CD4-positive, alpha-beta T cell treated with Interleukin-2 at 100 ng/mL for 4 hours (primary cell): ENCODE measurements at places on chromosomes 13 and 19.
A peak's percentile ranks its signal among the peaks of the same experiment; 100 is the strongest.

- no peak for DNase-seq
Observed at GRCh38 chr19:5078666-5079065, 109.8 kb downstream of the KDM4B start.

- DNase-seq: no peak
Observed at GRCh38 chr13:99756281-99756680, 215.3 kb downstream of the ZIC5 start.

GRCh38 chr13:60164234-60164889, 634 bp upstream of the DIAPH3 start:
- peak; percentile 4 for DNase-seq

- DNase-seq: no peak
Observed at GRCh38 chr13:99985886-99986527, 4.4 kb downstream of the ZIC2 start.

DNA sequence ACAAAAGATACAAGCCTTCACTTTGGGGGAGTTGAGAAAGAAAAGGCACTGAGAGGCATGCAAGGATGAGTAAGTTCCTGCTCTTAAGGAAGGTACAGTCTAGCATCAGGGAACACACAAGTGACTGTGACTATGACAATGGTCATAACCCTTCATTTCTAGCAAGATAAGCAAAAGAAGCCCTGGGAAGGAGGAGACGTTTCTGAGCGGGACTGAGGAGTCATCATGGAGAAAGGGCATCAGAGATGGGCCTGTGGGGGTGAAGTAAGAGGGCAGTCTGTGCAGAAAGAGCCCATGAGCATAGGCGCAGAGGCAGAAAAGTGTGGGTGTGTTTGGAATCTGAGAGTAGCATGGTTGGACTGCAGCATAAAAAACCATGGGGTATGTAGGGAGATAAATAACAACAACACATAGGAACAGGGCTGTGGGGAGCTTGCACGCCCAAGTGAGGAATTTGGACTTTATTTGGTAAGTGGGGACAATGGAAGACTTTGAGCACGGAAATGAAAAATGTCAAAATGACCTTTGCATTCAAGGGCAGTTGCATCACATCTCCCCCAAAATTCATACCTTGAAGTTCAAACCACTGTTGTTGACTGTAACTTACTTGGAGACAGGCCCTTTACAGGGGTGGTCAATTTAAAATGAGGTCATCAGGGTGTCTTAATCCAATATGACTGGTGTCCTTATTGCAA, 86.7 kb downstream of the MBNL2 start:
- DNase-seq: no peak

GRCh38 chr13:45207319-45207718, 6.5 kb upstream of the KCTD4 start:
- DNase-seq: no peak

GRCh38 chr13:101474419-101474957, 22.0 kb downstream of the ITGBL1 start:
- DNase-seq: no peak

DNA sequence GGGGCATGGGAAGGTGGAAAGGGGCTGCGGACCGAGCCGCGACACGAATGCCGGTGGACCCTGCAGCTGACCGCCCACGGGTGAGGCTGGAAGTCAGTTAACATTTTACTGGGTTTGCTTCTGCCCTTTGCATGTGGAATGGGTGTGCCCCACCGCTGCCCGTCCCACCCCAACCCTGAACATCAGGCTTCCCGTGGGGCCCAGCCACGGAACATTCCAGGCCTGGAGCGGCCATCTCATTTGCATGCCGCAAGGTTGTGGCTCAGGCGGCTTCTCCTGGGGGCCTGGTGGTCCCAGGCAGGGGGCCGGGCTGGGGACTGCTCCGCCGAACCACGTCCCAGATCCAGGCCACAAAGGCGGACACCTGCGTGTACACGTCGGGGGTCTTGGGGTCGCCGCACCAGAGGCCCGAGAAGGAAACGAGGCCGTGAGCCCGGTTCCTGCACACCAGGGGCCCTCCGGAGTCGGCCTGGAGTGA, 9.3 kb downstream of the FSTL3 start:
- DNase-seq: no peak

GRCh38 chr13:58056426-58056825, 424.9 kb downstream of the PCDH17 start:
- DNase-seq: no peak

DNA sequence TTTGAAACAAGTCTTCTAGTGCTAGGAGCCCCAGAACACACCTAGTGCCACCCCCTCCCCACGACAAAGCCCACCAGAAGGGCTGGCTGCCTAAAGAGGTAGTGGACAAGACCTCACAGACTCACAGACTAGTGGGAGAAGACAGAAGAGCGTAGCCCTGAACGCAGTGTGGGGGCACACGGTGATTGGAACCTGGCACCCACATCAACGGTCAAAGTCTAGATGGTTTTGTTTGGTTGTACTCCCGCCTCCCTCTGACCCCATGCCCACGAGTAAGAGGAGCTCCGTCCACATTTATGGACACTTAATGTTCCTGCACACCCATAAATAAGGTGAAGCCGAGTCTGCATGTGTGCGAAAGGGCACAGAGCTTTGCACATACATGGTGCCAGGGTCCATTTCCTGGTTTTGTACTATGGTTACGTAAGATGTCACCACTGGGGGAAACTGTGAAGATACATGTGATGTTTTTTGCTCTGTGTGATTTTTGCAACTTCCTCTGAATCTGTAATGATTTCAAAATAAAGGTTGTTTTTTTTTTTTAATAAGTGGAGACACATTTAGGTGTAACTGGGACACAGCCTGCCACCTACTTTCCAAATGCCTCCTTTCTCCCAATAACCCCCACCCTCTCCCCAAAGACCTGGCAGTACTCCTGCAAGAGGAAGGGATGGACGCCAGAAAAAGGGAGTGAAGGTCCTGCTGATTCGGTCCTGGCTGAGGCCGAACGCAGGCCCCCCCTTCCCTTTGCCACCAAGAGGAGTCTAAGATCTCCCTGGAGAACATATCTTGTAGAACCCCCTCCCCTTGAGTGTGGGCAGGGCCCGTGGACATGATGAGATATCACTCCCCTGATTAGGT, 72.8 kb downstream of the GNG7 start:
- no peak for DNase-seq

GRCh38 chr19:48746738-48747575, at the start of gene IZUMO1:
TSS of gene IZUMO1 (minus strand) at chr19:48746909. CDS start at chr19:48745859, 1,050 bp downstream.
- peak; percentile 52 for DNase-seq

DNA sequence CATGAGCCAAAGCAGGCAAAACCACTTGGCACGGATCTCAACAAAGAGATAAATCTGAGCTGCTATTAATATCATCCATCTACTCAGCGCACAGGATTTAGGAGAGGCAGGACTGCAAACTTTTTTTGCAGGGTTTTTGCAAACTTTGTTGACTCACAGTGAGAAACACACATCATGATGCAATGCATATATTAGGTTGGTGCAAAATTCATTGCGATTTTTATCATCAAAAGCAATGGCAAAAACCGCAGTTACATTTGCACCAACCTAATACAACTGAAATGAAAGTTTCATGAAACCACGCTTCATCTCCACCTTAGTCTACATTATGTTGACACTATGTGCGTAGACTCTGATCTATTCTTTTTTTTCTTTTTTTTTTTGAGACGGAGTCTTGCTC, 4.5 kb upstream of the NOVA2 start:
- DNase-seq: no peak

GRCh38 chr19:54430306-54431254, 15.3 kb downstream of the TTYH1 start:
- peak; percentile 23 for DNase-seq

- DNase-seq: no peak
Observed at GRCh38 chr19:4664642-4665041, 5.5 kb downstream of the MYDGF start.

DNA sequence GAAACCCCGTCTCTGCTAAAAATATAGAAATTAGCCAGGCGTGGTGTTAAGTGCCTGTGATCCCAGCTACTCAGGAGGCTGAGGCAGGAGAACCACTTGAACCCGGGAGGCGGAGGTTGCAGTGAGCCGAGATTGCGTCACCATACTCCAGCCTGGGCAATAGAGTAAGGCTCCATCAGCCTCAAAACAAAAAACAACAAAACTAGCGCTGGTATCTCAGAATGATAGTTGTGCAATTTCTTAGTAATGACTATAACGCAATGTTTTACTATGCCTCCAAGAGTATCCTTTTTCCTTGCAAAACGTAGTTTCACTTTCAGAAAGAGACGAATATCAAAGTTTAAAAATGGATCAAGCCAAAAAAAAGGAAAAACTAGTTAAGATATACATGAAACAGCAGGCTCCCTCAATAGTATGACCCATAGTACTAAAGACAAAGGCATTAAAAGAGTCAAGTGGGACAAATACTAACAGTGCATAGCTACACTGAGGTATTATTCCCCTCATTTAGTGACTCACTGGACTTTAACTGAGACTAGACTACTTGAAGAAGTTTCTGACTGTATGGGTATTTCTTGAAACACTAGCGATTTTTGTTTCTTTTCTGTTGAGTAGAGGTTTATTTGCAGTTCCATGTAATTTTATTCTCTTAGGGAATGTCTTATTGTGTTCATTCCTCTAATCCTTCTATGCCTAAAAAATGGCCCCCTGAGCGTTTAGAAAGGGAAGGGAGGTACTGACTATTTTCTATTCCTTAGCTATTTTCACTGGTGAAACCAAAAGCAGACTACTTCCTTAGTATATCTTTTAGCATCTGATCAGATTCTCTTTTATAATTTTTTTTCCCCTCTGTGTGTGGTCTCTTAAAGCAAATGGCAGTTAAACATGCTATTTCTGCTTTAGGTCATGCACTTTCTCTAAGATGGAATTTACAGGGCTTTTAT, 10.4 kb upstream of the ITM2B start:
- DNase-seq: peak; percentile 23

DNA sequence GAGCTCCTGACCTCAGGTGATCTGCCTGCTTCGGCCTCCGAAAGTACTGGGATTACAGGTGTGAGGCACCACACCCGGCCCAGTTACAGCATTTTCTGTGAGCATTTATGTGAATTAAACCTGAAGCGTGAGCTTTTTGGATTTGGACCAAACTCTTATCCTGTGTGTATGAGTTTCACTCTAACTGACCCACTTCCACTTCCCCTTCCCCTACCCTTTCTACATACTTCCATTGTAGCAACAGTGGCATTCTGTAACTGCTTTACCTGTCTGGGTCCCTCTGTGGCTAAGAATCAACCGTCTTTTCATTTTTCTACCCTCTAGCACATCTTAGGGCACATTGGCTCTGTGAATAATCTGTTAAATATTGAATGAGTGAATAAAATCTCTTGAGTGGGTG, 16.2 kb downstream of the FRY start:
- DNase-seq: no peak

DNA sequence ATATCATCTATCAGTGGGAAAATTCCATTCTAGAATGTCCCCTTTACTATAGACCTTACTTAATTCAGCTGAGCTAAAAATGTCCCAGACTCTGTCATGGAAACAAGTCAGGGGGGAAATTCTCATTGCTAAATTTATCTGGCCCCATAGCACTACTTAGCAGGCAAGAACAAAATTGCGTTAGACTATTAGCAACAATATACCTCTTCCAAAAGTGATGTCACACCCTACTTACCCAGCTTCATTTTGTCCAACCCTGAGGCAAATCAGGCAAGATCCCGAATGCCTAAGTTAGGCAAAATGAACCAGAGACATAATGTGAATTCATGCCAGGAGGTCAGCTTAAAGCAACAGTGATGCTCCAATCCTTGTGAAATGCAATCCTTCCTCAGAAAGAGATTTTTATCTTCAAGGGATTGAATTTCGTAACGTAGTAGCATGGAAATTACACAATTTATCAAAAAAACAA, 93.7 kb downstream of the FRY start:
- DNase-seq: no peak
